CD4-positive, alpha-beta memory T cell (primary cell): ENCODE measurements at places on chromosomes 1 and 21.

DNA sequence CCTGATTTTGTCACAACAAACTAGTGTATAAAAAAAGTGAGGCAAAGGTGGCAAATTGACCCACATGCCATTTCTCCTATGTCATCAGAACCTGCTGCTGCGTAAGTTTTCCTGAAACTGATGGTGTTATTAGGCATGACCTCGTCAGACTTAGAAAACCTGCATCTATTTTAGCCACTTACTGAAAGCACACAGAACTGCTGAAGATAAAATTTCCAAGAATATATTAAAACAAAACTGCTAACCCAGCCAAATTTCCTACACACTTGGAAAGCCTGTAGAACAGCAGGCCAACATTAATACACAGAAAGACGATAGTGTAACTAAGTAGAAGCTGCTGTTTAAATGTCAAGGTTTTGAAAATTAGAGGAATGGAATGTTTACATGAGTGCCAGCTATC is 674.5 kb upstream of the CXADR start:
- DNase-seq, result no peak

- DNase-seq, result peak; percentile 90
These were observed 36.7 kb upstream of the THEM4 start for GRCh38 chr1:151945725-151946722.

- DNase-seq, result no peak
These were observed 6.8 kb downstream of the ATP1A1 start for GRCh38 chr1:116379674-116380498.

DNA sequence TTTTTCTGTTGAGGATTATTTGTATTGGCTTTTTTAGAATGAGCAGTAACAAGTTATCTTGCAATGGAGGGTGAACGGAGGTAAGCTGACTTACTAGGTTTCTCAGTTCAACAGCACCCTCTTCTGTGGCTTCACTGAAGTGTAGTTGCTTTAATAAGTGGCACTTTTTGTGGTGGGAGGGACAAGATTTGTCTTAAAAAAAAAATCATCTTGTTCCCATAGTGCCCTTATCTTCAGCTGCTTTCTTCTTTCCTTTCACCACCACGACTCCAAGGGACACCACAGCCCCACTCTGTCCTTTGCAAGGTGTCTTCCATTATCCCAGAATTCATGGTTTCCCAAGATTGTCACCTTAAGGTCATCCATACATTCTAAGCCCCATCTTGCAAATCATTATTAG is 92.9 kb downstream of the PIGK start:
- DNase-seq, result peak; percentile 28

GRCh38 chr1:67634396-67634935 is 50.5 kb upstream of the GADD45A start:
- DNase-seq, result no peak

DNA sequence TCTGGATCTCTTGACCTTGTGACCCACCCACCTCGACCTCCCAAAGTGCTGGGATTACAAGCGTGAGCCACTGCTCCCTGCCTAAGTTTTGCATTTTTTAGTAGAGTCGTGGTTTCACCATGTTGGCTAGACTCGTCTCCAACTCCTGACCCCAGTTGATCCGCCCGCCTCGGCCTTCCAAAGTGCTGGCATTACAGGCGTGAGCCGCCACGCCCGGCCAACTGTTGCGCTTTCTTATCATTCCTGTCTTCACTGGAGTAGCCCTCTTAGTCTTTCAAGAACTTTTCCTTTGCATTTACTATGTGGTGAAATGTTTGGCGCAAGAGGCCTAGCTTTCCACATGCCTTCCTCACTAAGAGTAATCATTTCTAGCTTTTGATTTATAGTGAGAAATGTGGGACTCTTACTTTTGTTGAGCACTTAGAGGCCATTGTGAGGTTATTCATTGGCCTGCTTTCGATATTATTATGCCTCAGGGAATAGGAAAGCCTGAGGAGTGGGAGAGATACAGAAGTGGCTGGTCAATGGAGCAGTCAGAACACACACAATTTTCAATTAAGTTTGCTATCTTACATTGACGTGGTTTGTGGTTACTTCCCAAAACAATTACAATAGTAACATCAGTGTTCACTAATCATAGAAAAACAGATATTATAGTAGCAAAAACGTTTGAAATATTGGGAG is 111.0 kb downstream of the ZMYM4 start:
- DNase-seq, result no peak

DNA sequence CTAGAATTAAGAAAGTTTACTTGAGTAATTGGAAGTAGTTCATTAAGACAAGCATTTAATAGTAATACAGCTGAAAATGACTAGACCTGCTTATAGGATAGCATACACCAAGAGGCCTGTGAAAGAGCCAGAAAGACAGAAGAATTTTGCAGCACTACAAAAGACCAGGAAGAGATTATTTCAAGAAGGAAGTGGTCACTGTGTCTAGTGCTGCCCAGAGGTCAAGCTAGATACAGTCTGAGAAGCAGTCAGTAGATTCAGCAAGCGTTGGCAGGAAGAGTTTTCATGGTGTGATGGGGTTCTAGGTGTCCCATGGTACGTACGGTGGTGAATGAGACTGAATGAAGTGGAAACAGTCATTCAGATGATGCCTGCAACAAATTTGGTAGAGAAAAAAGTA is 31.5 kb downstream of the RGS8 start:
- DNase-seq, result no peak
